ENCODE measurements at places on chromosomes 7 and 10. TPM values are rescaled to one million over a fixed set of nuclear protein-coding genes. Genes with fewer than 3 reads are reported as not detected.
A peak's percentile ranks its signal among the peaks of the same experiment; 100 is the strongest.

Gene ZNF777
- total RNA-seq, result 13.5 TPM

Gene NUTM2B
- total RNA-seq, result 0.25 TPM

Gene SDK1
- 16.7 TPM for total RNA-seq

Gene TMEM178B
- 1.2 TPM for total RNA-seq

Gene PNLIPRP3
- 2.2 TPM for total RNA-seq

Gene SORBS1
- total RNA-seq, result 116 TPM

Gene TMEM139
- not detected for total RNA-seq

Gene PNLIP
- not detected for total RNA-seq

DNA sequence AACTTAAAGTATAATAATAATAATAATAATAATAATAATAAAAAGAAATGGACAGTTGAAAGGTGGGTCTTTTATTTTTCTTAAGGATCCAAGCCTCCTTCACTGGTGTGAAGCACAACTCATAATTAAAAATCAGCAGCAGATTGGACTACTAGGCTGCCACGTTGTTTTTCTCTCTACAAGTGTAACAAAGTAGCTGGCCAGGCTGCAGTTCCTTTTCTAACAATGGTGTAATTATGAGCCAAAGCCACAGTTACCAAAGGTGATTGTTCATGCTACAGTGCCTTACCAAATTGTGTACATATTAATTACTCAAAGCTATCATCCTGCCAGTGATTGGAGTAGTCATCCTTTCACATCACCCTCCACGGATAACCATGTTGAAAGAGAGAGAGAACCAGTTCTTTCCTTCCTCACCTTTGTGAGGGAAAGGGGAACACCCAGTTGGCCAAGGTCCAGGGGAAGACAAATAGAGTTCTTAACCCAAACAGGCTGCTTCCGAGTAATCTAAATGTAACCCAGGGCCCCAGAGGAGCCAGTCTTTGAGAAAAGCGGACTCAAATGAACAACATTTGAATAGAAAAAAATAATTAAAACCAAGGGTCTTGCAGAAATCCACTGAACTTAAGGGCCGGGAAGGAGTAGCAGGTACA, 86.3 kb upstream of the NPS start:
- H3K27me3 ChIP-seq, result no peaks in the 10 kb centered on the region
- no peaks in the 10 kb centered on the region for H3K36me3 ChIP-seq
- DNase-seq, result no peak
- H3K4me3 ChIP-seq, result no peak overlapping the region
- no peaks in the 10 kb centered on the region for H3K4me1 ChIP-seq

- no peaks in the 10 kb centered on the region for H3K36me3 ChIP-seq
- no peak for DNase-seq
- no peaks in the 10 kb centered on the region for H3K27me3 ChIP-seq
- H3K27ac ChIP-seq, result no peak overlapping the region
These were observed 112.6 kb downstream of the AMPH start for GRCh38 chr7:38518541-38518940.

DNA sequence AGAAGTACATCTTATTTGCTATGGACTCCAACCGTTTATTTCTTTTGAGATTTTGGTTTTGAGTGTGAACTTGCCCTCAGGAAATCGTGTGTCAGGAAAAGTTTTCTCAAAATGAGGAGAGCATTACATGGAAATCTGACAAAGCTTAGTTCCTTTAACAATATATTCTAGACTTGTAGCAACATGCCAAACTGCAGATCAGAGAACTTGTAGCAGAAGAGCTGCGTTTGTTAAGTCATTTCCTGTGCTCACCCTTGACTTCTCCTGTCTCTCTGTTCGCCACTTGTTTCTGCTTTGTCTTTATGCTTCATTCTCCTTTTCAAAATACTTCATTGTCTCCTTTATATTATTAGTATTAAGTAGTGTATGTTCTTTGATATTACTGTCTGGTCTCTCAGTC, 116.6 kb upstream of the FOXP2 start:
- no peaks in the 10 kb centered on the region for H3K4me1 ChIP-seq
- DNase-seq, result no peak
- no peak overlapping the region for H3K27ac ChIP-seq
- H3K27me3 ChIP-seq, result no peaks in the 10 kb centered on the region

GRCh38 chr10:132570771-132571649, 33.4 kb downstream of the INPP5A start:
- no peak overlapping the region for H3K27ac ChIP-seq

GRCh38 chr7:2529161-2530070, 9.8 kb downstream of the LFNG start:
- peak overlapping the region; percentile 83 for H3K27ac ChIP-seq
- DNase-seq, result no peak
- H3K27me3 ChIP-seq, result no peaks in the 10 kb centered on the region
- H3K36me3 ChIP-seq, result no peaks in the 10 kb centered on the region
- peaks cover 73% of the 10 kb centered on the region for H3K4me1 ChIP-seq

GRCh38 chr10:24920907-24921881, 31.2 kb downstream of the PRTFDC1 start:
- H3K4me3 ChIP-seq, result no peak overlapping the region
- no peak overlapping the region for H3K27ac ChIP-seq
- no peaks in the 10 kb centered on the region for H3K36me3 ChIP-seq
- no peaks in the 10 kb centered on the region for H3K27me3 ChIP-seq

DNA sequence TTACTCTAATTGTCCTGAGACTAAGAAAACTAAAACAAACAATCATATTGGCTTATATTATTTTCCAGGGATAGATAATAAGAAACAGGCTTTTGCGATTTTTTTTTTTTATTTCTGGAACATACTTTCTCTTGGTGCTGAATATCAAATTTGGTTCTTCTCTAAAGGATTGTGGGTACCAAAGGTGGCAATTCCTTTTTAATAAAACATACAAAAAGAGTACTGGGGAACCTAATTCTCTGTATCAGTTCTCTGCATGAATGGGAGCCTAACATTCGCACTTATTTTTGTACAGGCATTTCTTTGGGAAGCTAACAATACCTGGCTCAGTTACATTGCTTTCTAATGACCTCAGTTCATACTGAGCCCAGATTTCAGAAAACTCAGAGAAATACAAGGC, 32.8 kb downstream of the LRRC18 start:
- H3K27me3 ChIP-seq, result no peaks in the 10 kb centered on the region
- DNase-seq, result no peak
- no peak overlapping the region for H3K4me3 ChIP-seq
- H3K4me1 ChIP-seq, result no peaks in the 10 kb centered on the region

- H3K27ac ChIP-seq, result no peak overlapping the region
- no peaks in the 10 kb centered on the region for H3K27me3 ChIP-seq
- H3K4me1 ChIP-seq, result no peaks in the 10 kb centered on the region
- no peak for DNase-seq
- H3K4me3 ChIP-seq, result no peak overlapping the region
These were observed 87.4 kb downstream of the BUB3 start for GRCh38 chr10:123241391-123242141.

GRCh38 chr7:28591041-28591674, 178.8 kb downstream of the CREB5 start:
- no peak for DNase-seq
- H3K27me3 ChIP-seq, result no peaks in the 10 kb centered on the region
- H3K27ac ChIP-seq, result no peak overlapping the region
- no peaks in the 10 kb centered on the region for H3K36me3 ChIP-seq
- H3K4me1 ChIP-seq, result no peaks in the 10 kb centered on the region

DNA sequence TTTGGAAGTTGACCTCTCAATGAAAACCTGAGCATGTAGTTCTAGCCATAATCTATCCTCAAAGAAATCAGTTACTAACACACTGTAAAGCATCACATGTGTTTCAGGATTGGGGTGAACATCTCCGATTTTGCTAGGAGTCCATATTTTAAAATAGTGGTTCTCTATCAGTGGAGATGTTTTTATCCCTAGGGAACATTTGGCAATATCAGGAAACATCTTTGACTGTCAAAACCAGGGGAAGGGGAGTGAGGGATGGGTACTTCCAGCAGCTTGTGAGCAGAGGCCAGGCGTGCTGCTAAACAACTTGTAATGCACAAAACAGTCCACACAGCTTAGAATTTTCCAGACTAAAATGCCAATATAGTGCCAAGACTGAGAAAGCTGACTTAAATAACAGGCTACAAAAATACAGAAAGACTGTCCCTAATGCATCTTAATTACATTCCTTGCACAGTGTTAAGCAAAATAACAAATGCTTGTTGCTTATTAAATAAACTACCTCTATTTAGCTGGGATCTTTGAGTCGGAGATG, 120.9 kb downstream of the CRPPA start:
- DNase-seq, result no peak
- peaks cover 6% of the 10 kb centered on the region for H3K4me1 ChIP-seq
- H3K27ac ChIP-seq, result no peak overlapping the region
- no peaks in the 10 kb centered on the region for H3K36me3 ChIP-seq
- H3K4me3 ChIP-seq, result no peak overlapping the region

DNA sequence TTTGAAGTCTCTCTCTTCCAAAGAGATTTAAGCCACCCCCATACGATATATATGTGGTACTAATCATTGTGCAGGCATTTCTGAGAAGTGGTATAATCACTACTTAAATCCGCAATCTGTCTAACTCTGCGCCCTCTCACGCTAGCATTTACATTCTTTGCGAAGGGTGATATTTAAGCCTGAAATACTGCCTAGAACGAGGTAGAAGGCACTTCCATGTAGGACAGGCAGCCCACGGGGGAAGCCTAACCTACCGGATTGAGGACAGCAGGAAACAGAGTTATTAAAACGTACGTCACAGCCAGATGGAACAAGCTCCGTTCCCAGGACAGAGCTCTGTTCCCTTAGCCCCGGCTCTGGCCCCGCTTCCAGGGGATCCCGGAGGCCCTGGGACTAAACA, 59.3 kb upstream of the ECHDC3 start:
- no peaks in the 10 kb centered on the region for H3K36me3 ChIP-seq
- no peak for DNase-seq
- H3K4me3 ChIP-seq, result no peak overlapping the region
- no peaks in the 10 kb centered on the region for H3K27me3 ChIP-seq
- no peak overlapping the region for H3K27ac ChIP-seq

GRCh38 chr7:121480566-121481335, 84.6 kb upstream of the FAM3C start:
- DNase-seq, result no peak
- no peaks in the 10 kb centered on the region for H3K27me3 ChIP-seq
- H3K36me3 ChIP-seq, result no peaks in the 10 kb centered on the region

DNA sequence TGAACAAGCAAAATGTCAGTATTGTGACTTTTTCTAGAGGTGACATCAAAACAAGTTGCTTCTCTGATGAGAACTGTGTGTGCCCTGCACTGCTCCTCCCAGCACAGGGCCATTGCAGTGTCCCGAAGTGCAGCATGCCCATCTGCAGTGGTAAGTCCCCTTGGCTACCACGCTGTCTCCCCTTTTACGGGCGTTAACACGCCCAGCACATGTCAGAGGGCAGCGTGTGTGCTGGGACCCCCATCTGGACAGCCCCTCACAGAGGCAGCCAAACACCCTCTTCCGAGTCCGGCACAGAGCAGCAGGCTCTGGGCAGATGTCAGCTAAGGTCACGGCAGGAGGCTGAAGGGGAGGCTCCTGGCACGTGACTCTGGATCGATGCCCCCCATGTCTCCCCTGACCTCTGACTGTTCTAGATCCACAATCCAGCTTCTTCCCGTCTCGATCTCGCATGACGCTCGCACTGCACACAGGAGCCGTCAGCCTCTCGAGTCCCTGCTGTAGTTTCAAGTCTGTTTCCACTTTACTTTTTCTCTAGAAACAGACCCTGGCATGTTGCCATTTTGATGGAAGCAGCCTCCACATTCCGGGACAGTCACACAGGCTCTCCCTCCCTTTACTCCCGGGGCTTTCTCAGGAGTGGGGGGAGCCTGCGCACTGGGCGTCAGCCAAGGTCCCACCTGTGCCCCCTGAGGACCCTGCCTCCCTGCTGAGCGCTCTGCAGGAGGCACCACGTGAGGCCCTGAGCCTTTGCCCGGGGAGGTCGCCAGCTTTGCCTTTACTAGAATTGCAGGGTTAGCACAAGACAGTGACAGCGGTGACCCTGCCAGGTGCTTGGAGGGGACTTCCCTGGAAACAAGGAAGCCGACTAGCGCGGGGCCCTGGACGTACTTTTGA, 133.8 kb downstream of the TCERG1L start:
- no peak overlapping the region for H3K27ac ChIP-seq
- no peaks in the 10 kb centered on the region for H3K27me3 ChIP-seq
- H3K4me1 ChIP-seq, result peaks cover 8% of the 10 kb centered on the region
- no peaks in the 10 kb centered on the region for H3K36me3 ChIP-seq
- peak; percentile 70 for DNase-seq

DNA sequence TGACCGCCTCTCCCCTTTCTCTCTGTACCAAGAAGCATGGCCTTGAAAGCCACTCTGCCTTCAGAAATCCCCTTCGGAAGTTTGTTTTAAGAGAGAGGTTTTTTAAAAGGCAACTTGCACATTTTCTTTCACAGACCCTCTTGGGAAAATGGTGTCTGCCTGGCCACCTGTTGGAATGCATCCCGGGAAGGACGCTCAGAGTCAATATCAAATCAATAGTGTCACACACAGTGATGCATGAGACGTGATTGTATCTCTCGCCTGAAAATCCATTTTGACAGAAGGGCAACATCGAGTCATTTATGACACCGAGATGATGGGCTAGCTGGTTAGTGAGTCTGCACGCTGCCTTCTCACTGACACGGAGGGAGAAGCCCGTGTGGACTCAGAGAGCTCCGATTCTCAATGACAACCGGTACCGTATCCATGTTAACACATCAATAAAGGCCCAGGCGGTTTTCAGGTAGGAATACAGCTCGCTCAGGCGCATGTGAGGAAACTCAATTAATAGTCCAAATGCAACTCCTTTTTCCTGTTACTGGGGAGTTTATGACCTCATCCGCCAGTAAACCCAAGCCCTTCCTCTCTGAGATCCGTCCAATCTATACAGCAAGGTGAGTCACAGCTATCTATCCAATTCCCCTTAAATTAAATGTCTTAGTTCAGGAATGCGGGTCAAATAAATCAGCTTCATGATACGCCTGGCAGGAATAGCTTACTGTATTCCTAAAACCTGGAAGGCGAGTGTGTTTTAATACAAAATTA, 621.5 kb upstream of the MKI67 start:
- no peak for DNase-seq
- H3K4me1 ChIP-seq, result no peaks in the 10 kb centered on the region
- H3K27me3 ChIP-seq, result no peaks in the 10 kb centered on the region
- H3K36me3 ChIP-seq, result no peaks in the 10 kb centered on the region
- no peak overlapping the region for H3K27ac ChIP-seq

- DNase-seq, result no peak
- no peaks in the 10 kb centered on the region for H3K36me3 ChIP-seq
- H3K4me3 ChIP-seq, result no peak overlapping the region
- no peaks in the 10 kb centered on the region for H3K4me1 ChIP-seq
- no peak overlapping the region for H3K27ac ChIP-seq
These were observed 67.2 kb upstream of the NME8 start for GRCh38 chr7:37781156-37781555.

- no peaks in the 10 kb centered on the region for H3K36me3 ChIP-seq
- H3K4me3 ChIP-seq, result no peak overlapping the region
- DNase-seq, result no peak
- no peaks in the 10 kb centered on the region for H3K27me3 ChIP-seq
- H3K4me1 ChIP-seq, result no peaks in the 10 kb centered on the region
These were observed 49.4 kb upstream of the ST8SIA6 start for GRCh38 chr10:17503795-17504194.

- no peaks in the 10 kb centered on the region for H3K27me3 ChIP-seq
- no peaks in the 10 kb centered on the region for H3K36me3 ChIP-seq
- DNase-seq, result no peak
- no peak overlapping the region for H3K4me3 ChIP-seq
- H3K4me1 ChIP-seq, result no peaks in the 10 kb centered on the region
These were observed 113.3 kb upstream of the KMT2E start for GRCh38 chr7:104900525-104901239.

- H3K4me1 ChIP-seq, result no peaks in the 10 kb centered on the region
- H3K27me3 ChIP-seq, result no peaks in the 10 kb centered on the region
- no peak overlapping the region for H3K4me3 ChIP-seq
- H3K36me3 ChIP-seq, result no peaks in the 10 kb centered on the region
- peak overlapping the region; percentile 7 for H3K27ac ChIP-seq
- no peak for DNase-seq
These were observed 14.9 kb downstream of the DUSP5 start for GRCh38 chr10:110512461-110513187.

Data from vagina (tissue), 2 donors.